ENCODE measurements at places on chromosomes 12 and 14. TPM values are rescaled to one million over a fixed set of nuclear protein-coding genes. Genes with fewer than 3 reads are reported as not detected.

GALNT8 gene
- under 0.01 TPM for total RNA-seq

TAS2R31 gene
- 2.6 TPM for total RNA-seq

DNA sequence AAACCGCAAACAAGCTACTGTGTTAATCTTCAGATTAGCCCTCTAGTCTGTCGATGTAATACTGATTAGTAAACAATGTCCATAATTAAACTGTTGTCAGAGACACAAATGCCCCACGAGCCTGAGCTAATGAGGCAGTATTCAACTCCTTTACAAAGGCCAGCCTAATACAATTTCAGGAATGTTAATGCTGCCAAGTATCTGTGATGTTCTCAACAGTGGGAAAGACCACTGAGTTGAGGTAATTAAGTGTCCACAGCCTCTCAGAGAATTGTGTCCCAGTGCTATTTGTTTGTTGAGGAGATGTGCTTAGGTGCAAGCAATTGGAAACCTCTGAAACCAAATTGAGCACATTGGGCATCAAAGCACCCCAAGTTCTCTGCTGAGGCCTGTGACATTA, 139.4 kb upstream of the CDKN3 start:
- no peak for DNase-seq

- DNase-seq, result peak; percentile 46
Measured at GRCh38 chr14:102320033-102320660, 601 bp downstream of the ZNF839 start.

DNA sequence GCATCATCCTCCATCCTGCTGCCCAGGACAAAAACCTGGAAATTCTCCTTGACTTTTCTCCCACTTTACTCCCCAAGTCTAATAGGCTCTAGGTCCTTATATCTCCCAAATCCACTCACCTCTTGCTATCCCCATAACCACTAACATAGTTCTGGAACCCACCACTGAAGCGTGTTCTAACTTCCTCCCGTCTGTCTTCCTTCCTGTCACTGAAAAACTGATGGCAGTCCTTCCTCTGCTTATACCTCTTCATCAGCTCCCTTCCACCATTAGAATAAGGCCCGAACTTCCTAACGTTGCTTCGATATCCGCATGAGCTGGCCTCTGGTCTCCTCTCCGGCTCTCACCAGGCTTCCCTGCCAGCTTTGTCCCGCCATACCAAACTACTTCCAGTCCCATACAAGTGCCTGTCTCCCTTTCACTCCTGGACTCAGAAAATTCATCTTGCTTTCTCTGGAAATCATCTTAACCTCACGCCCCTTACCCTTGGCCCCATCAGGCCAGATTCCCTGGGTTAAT, 63.0 kb upstream of the BCL2L14 start:
- no peak for DNase-seq

- no peak for DNase-seq
Measured at GRCh38 chr12:50990147-50990727, 35.9 kb downstream of the SLC11A2 start.

Data from fibroblast of lung (primary cell).